EH (cell line): ENCODE measurements at places on chromosomes 1 and 21.
A peak's percentile ranks its signal among the peaks of the same experiment; 100 is the strongest.

GRCh38 chr1:229839800-229840199, 213.8 kb downstream of the URB2 start:
- no peak for DNase-seq

GRCh38 chr1:2523891-2524609, 2.3 kb downstream of the PANK4 start:
- no peak for DNase-seq

DNA sequence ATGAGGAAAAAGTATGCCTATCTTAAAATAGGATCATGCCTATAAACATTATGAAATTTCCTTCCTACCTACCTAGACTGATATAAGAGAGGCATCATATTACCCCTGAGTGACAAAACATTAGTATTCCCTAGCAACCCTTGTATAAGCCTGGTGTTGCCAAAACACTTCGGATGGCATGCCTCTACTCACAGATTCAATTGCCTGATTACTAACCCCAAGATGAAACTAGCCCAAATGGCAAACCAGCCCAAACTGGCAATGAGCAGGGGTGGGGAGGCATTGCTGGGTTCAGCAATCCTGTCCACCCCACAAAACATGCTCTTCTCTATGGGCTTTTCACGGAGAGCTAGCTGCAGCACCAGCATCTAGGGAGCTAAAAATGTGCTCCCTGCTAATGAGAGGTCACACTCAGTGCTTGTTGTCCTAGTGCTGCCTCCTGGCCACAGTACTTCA, 13.9 kb downstream of the PALMD start:
- peak; percentile 45 for DNase-seq

GRCh38 chr21:42009018-42009830, 936 bp downstream of the ZBTB21 start:
- DNase-seq = peak; percentile 78

GRCh38 chr1:212938846-212939245, 11.5 kb upstream of the VASH2 start:
- no peak for DNase-seq

- DNase-seq = peak; percentile 63
Observed at GRCh38 chr1:110053552-110054428, 16.7 kb downstream of the ALX3 start.

- DNase-seq = no peak
Observed at GRCh38 chr1:69246710-69247109, 321.0 kb upstream of the LRRC7 start.

GRCh38 chr1:201252944-201253371, 30.3 kb upstream of the PKP1 start:
- no peak for DNase-seq

DNA sequence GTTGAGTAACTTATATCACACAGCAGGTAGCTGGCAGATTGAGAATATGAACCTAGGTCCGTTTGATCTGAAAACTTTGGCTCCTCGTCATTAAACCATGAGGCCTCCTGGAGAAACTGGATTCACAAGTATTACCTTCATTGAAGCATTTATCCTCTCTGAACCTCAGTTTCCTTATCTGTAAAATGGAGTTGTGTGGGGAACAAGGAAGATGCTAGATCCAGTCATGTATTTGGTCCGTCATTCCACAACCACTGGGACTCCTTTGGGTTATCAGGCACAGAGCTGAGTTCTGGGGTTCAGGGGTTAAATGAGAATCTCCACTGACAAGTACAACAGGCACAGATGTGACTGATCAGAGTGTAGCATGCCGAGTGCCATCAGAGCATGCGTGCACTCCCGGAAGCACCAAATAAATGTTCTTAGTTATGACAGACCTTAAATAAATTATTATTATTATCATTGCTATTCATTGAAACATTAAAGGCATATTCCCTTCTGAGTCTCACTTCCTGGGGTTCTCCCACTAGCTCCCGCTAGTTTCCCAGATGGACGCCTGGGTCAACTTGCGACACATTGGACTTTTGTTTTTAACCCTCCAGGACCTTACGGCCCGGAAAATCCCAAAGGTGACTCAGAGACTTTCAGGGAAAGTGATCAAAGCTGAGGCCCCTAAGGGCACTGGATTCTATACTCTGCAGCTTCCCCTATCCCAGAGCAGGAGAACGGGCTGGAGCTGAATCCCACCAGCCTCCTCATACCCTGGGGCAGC, 130.6 kb downstream of the PLPP3 start:
- DNase-seq = no peak

DNA sequence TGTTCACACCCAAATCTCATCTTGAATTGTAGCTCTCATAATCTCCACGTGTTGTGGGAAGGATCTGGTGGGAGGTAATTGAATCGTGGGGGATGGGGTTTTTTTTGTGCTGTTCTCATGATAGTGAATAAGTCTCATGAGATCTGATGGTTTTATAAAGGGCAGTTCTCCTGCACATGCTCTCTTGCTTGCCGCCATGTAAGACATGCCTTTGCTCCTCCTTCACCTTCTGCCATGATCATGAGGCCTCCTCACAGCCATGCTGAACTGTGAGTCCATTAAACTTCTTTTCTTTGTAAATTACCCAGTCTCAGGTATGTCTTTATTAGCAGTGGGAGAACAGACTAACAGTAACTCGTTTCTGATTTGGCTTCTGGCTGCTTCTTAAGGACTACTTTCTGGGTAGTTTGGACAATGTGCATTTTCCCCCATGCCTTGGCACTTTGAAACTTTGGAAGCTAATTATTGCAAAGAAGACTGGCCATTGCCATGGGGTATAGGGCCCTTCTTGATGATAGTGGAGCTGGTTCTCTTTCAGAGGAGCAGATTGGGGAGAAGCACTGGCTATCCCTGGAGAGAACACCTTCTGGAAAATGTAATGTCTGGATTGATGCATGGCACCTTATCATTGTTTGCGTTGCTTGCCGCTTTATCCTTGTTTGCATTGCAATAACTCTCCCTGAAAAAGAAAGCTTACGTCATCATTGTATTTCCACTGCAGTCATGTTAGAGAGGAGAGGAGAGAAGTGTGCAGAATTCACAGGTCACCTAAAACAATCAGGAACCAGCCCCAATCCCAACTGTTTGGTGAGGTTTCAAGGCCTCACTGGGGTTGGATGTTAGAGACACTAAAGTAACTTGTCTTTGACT, 5.9 kb downstream of the CNIH3 start:
- no peak for DNase-seq

- DNase-seq = peak; percentile 79
Observed at GRCh38 chr1:94095112-94095637, 25.8 kb downstream of the ABCA4 start.

DNA sequence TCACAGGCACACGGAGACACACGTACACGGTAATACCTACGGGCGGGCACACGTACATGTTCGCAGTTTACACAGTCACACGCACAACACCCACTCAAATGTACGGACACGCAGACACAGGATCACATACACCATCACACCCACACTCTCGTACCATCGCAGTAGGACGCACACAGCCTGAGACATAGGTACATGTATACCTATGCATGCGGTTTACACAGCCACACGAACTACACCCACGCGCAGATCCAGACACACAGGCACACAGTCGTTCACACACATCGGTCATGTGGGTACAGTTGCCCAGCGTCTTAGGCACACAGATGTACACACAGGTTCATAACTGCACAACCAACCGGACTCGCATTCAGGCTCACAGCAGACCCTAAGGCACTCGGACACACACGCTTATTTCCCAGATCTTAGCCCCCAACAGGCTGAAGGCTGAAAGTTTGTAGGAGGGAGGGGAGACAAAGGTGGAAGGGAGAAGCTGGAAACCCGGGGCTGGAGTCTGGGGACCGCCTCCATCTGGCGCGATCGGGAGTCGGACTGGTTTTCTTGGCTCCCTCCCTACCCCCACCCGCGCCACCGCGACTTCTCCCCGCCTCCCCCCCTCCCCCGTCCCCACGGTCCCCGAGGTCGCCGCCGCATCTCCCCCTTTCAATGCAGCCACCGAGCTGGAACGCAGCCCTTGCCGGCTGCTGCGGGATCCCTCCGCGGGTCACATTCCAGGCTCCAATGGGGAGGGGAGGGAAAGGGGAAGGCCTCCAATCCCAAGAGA, 51.9 kb upstream of the SYNC start:
- no peak for DNase-seq
